Activated CD8-positive, alpha-beta T cell treated with anti-CD3 and anti-CD28 coated beads, Interleukin-2, amount 10 ng/mL, durations not matched to agents 7 days and 5 days (primary cell): ENCODE measurements at places on chromosomes 13 and 19. TPM values are rescaled to one million over a fixed set of nuclear protein-coding genes. Genes with fewer than 3 reads are reported as not detected.

DNA sequence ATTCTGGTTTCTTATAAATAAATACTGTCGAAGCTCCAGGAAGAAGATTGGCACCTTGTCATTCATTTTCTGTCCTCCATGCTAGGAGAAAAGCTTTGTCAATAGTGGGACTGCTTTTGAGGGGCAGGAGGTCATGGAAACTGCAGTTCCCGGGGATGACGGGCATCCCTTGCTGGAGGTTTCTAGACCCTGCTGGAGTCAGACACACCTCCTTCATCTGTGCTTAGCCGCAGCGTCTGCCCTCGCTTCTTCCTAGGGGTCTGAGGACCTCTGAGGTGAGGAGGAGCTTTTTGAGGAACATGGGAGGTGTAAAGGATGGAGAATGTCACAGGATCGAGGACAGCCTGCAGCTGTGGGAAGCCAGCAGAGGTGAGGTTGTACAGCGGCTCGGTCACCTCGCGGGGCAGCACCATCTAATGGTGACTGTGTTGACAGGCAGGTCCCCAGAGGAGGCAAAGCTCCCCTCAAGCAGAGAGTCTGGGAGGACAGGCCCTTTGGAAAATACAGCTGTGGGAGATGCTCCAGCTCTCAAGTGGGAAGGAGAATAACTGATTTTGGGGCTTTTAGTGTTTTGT lies 172.7 kb upstream of the RNF113B start:
- no peak overlapping the region for H3K4me3 ChIP-seq
- H3K27me3 ChIP-seq: no peaks in the 10 kb centered on the region
- no peaks in the 10 kb centered on the region for H3K36me3 ChIP-seq
- DNase-seq: no peak

- H3K36me3 ChIP-seq: no peaks in the 10 kb centered on the region
- no peak overlapping the region for H3K27ac ChIP-seq
- no peaks in the 10 kb centered on the region for H3K4me1 ChIP-seq
- no peaks in the 10 kb centered on the region for H3K27me3 ChIP-seq
- DNase-seq: no peak
Measured at GRCh38 chr13:78238911-78239310, 320.3 kb upstream of the EDNRB start.

DNA sequence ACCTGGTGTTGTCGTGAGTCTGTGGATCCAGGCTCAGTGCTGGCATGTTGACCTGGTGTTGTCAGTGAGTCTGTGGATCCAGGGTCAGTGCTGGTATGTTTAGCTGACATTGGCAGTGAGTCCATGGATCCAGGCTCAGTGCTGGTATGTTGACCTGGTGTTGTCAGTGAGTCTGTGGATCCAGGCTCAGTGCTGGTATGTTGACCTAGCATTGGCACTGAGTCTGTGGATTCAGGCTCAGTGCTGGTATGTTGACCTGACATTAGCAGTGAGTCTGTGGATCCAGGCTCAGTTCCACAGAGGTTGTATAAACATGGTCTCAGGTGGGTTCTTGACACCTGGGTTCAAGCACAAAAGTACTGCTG lies 16.8 kb upstream of the PDCD2L start:
- H3K36me3 ChIP-seq: peaks cover 50% of the 10 kb centered on the region
- H3K4me3 ChIP-seq: no peak overlapping the region
- DNase-seq: no peak
- no peaks in the 10 kb centered on the region for H3K27me3 ChIP-seq

GRCh38 chr19:11067356-11068113 lies 21.7 kb upstream of the LDLR start:
- no peak overlapping the region for H3K4me3 ChIP-seq
- no peak overlapping the region for H3K27ac ChIP-seq
- DNase-seq: no peak
- H3K27me3 ChIP-seq: no peaks in the 10 kb centered on the region
- peaks cover 20% of the 10 kb centered on the region for H3K36me3 ChIP-seq

DNA sequence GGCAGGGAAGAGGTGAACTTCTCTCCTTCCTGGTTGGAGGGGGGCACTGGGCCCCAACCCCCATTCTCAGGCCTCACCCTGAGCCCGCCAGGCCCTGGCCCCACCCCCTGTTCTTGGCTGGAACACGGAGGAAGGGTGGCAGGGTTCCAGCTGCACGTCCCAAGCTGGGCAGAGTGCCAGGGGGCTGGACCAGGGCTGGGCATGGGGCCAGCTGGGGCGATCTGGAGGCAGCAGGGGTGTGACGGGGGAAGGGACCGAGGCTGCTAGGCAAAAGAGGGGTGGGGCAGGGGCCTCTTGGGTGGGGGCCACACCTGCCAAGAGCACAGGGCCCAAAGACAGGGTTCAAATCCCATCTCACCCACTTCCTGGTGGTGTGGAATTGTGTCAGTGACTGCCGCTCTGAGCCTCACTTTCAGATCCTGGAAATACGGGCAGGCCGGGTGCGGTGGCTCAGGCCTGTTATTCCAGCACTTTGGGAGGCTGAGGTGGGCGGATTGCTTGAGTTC lies 2.2 kb downstream of the HIF3A start:
- no peak for DNase-seq
- no peak overlapping the region for H3K4me3 ChIP-seq
- no peaks in the 10 kb centered on the region for H3K36me3 ChIP-seq
- H3K4me1 ChIP-seq: no peaks in the 10 kb centered on the region
- no peak overlapping the region for H3K27ac ChIP-seq
- H3K27me3 ChIP-seq: peaks cover 19% of the 10 kb centered on the region

- H3K4me3 ChIP-seq: peak overlapping the region; percentile 82
- DNase-seq: peak; percentile 61
- peaks cover 40% of the 10 kb centered on the region for H3K4me1 ChIP-seq
- peak overlapping the region; percentile 82 for H3K27ac ChIP-seq
- no peaks in the 10 kb centered on the region for H3K36me3 ChIP-seq
Measured at GRCh38 chr19:12783291-12783848, 7.9 kb upstream of the JUNB start.

- H3K36me3 ChIP-seq: no peaks in the 10 kb centered on the region
- H3K4me3 ChIP-seq: no peak overlapping the region
- no peak overlapping the region for H3K27ac ChIP-seq
- DNase-seq: no peak
- no peaks in the 10 kb centered on the region for H3K4me1 ChIP-seq
Measured at GRCh38 chr13:23445794-23446193, 12.3 kb upstream of the SACS start.

GRCh38 chr19:48353677-48354076 lies 10.1 kb downstream of the TMEM143 start:
- no peaks in the 10 kb centered on the region for H3K27me3 ChIP-seq
- H3K4me1 ChIP-seq: peaks cover 6% of the 10 kb centered on the region
- H3K4me3 ChIP-seq: no peak overlapping the region
- peaks cover 4% of the 10 kb centered on the region for H3K36me3 ChIP-seq
- H3K27ac ChIP-seq: no peak overlapping the region
- no peak for DNase-seq

DNA sequence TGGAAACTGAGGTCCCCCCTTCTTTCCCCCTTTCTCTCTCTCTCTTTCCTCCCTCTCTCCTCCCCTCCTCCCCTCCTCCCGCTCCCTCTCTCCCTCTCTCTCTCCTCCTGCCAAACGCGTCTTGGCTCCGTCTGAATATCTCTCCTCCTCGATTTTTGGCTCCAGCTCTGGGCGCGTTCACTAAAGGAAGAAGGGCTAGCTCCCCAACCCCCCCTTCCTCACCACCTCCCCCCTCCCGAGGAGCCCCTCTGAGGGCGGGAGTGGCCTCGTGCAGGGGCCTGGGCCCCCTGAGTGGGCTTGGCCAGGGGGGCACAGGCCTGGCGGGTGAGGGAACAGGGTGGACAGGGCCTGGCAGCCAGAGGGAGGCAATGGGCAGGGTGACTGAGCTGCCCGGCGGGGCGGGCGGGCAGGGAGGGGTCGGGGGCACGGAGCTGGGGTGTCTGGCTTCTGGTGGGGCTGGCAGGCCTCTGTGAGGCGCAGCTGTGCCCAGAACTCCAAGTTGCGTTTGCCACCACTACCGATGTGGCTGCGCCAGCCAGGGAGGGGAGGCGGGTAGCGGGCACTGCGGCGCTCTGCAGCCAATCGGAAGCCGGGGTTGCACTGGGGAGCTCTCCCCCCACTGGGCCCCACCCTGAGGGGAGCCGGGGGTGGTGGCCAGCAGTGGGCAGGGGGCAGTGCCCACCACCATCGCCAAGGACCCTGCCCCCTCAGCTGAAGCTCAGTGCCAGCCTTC lies 7.1 kb downstream of the NFIX start:
- no peaks in the 10 kb centered on the region for H3K4me1 ChIP-seq
- no peaks in the 10 kb centered on the region for H3K36me3 ChIP-seq
- no peak overlapping the region for H3K4me3 ChIP-seq
- no peak for DNase-seq
- peaks cover 5% of the 10 kb centered on the region for H3K27me3 ChIP-seq
- H3K27ac ChIP-seq: no peak overlapping the region

DNA sequence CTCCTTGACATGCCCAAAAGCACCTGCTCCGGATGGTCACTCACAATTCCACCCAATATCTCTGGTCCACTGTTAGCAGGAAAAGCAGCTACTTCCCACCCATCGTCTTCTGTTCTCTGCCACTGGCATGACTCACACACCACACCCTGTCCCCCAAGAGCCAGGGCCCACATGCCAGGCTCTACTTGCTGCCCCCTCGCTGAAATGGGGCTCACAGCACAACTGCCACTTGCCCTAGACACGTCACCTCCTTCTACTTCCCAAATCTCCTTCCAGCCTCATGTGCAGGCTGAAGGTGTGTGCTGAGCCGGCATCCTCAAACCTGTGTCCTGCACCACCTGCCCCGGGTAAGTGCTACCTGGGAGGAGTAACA lies 65.0 kb downstream of the TBC1D4 start:
- no peak overlapping the region for H3K27ac ChIP-seq
- H3K4me3 ChIP-seq: no peak overlapping the region
- DNase-seq: no peak

GRCh38 chr19:37991841-37992248 lies 84.8 kb downstream of the SIPA1L3 start:
- H3K27ac ChIP-seq: no peak overlapping the region
- H3K4me3 ChIP-seq: no peak overlapping the region
- H3K27me3 ChIP-seq: no peaks in the 10 kb centered on the region
- peaks cover 2% of the 10 kb centered on the region for H3K4me1 ChIP-seq
- DNase-seq: no peak
- no peaks in the 10 kb centered on the region for H3K36me3 ChIP-seq

GRCh38 chr19:2547033-2547680 lies 71.2 kb downstream of the GADD45B start:
- no peak for DNase-seq
- H3K27ac ChIP-seq: peak overlapping the region; percentile 10
- no peaks in the 10 kb centered on the region for H3K36me3 ChIP-seq

- H3K4me1 ChIP-seq: no peaks in the 10 kb centered on the region
- H3K36me3 ChIP-seq: peaks cover 54% of the 10 kb centered on the region
- H3K27me3 ChIP-seq: no peaks in the 10 kb centered on the region
- H3K4me3 ChIP-seq: no peak overlapping the region
Measured at GRCh38 chr19:57515255-57515654, 11.9 kb upstream of the ZNF549 start.

DNA sequence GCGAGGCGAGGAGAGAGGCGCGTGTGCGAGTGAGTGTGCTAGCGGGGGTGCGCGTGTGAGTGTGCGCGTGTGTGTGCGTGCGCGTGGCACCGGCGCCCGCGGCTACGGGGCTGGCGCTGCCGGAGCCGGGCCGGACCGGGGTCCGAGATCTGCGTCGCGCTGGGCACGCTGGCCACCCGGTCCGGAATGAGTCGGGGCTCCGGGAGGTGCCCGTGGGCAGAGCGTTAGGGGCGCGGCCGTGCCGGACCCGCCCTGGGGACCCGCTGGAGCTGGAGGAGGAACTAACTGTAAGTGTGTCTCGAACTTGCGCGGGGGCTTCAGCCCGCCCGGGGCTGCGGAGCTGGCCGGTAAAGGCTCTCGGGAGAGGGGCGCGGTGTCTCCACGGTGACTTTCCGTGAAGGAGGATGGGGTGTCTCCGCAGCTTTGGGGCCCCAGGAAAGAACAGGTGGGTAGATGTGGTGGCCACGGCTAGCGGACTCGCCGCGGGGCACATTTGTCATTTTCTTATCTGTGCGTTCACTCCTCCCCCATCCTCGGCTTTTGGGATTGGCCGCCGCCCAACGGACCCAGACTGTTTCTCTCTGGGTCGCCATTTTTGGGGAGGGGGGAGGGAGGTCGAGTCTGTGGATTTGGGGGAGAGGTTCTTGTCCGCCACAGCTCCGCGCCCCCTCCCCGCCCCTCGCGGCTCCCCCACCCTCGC lies 10.1 kb upstream of the SOX1 start:
- no peaks in the 10 kb centered on the region for H3K4me1 ChIP-seq
- no peak overlapping the region for H3K4me3 ChIP-seq
- peak overlapping the region; percentile 57 for H3K27ac ChIP-seq
- peaks cover 11% of the 10 kb centered on the region for H3K36me3 ChIP-seq

- no peak overlapping the region for H3K4me3 ChIP-seq
- DNase-seq: no peak
- no peak overlapping the region for H3K27ac ChIP-seq
- peaks cover 1% of the 10 kb centered on the region for H3K4me1 ChIP-seq
Measured at GRCh38 chr13:94702181-94703041, 9.9 kb downstream of the SOX21 start.

GRCh38 chr19:19406878-19407632 lies 1.6 kb downstream of the GATAD2A start:
- peaks cover 73% of the 10 kb centered on the region for H3K4me1 ChIP-seq
- peak overlapping the region; percentile 98 for H3K4me3 ChIP-seq
- peak overlapping the region; percentile 93 for H3K27ac ChIP-seq
- no peaks in the 10 kb centered on the region for H3K27me3 ChIP-seq
- peaks cover 28% of the 10 kb centered on the region for H3K36me3 ChIP-seq

DNA sequence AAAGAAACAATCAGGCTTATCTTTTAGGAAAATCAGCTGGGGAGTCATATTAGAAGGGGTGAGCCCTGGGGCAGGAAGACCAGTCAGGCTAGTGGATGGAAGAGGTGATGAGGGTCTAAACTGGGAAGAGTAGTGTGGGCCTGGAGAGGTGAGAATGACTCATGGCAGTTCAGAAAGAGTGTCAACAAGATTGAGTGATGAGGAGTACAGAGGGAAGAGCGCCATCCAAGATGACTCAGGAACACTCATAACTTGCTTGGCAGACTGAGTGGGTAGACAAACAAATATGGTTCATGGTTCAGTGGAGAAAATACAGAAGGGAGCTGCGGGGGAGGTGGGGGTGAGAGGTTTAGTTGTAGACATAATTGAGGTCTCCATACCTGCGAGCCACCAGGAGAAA lies 17.3 kb upstream of the CLDN10 start:
- no peak for DNase-seq
- H3K4me3 ChIP-seq: no peak overlapping the region
- no peak overlapping the region for H3K27ac ChIP-seq
- H3K36me3 ChIP-seq: no peaks in the 10 kb centered on the region
- H3K4me1 ChIP-seq: no peaks in the 10 kb centered on the region

- no peak overlapping the region for H3K4me3 ChIP-seq
- H3K27ac ChIP-seq: no peak overlapping the region
- peaks cover 9% of the 10 kb centered on the region for H3K27me3 ChIP-seq
- no peaks in the 10 kb centered on the region for H3K36me3 ChIP-seq
- no peaks in the 10 kb centered on the region for H3K4me1 ChIP-seq
- no peak for DNase-seq
Measured at GRCh38 chr13:26518451-26518959, 39.0 kb upstream of the WASF3 start.

- no peaks in the 10 kb centered on the region for H3K27me3 ChIP-seq
- DNase-seq: no peak
- no peak overlapping the region for H3K4me3 ChIP-seq
- peaks cover 9% of the 10 kb centered on the region for H3K4me1 ChIP-seq
Measured at GRCh38 chr19:12647490-12648071, 19.0 kb downstream of the MAN2B1 start.

The CACNA1A gene
- total RNA-seq: 0.60 TPM

The CFAP97D2 gene
- not detected for total RNA-seq

The RNU6-9 gene
- not detected for total RNA-seq

The C19orf33 gene
- total RNA-seq: not detected

The MISP3 gene
- total RNA-seq: 1.1 TPM

The PRRG2 gene
- 1.5 TPM for total RNA-seq

The ACER1 gene
- 0.26 TPM for total RNA-seq

The GDF15 gene
- total RNA-seq: not detected

The ZNF649 gene
- 10.9 TPM for total RNA-seq

The SPRED3 gene
- total RNA-seq: 0.90 TPM

The WDR88 gene
- not detected for total RNA-seq
